Activated T-helper 1 cell treated with anti-CD3 and anti-CD28 coated beads, Interleukin-2, amount 50 U/mL, for 16 hours (primary cell): ENCODE measurements at places on chromosomes 4 and X.

- DNase-seq = no peak
These were observed 1.4 kb upstream of the DOK7 start for GRCh38 chr4:3461515-3462291.

DNA sequence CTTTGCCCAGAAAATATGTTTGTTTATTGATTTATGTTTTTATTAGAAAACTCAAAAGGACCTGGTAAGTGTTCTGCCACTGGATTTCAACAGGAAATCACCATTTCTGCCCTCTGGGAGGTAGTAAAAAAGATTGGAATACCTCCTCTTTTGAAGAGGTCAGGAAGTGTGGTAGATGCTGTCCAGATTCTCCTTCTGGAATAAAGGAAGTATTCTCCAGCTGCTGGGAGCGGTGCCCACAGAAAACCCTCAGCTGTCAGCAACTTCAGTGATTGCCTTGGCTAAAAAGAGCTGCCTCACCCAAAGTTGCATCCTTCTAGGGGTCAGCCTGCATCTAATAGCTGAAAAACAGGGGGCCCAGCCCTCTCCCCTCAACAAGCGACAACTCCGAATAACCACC is 13.8 kb upstream of the ZNF674 start:
- DNase-seq = no peak

DNA sequence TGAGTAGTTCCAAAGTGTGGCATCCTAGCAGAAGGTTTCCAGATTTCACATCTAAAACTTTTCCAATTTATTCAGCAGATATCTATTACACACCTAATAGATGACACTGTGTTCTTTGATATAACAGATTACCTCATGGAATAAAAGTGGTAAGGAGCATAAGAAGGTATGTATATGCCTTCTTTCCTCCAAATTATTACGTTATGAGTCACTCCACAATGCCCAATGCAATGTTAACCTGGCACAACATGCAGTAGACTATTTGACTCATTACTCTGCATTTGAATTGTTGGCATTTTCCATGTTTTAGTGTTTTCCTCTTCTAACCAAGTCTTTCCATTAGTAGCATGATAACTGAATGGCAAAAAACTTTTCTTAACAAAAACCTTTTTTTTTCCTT is 383.6 kb downstream of the ADGRL3 start:
- DNase-seq = no peak

- no peak for DNase-seq
These were observed 542.8 kb downstream of the GALNTL6 start for GRCh38 chr4:172356016-172356415.

- DNase-seq = no peak
These were observed 30.0 kb upstream of the JADE3 start for GRCh38 chrX:46882266-46882665.

DNA sequence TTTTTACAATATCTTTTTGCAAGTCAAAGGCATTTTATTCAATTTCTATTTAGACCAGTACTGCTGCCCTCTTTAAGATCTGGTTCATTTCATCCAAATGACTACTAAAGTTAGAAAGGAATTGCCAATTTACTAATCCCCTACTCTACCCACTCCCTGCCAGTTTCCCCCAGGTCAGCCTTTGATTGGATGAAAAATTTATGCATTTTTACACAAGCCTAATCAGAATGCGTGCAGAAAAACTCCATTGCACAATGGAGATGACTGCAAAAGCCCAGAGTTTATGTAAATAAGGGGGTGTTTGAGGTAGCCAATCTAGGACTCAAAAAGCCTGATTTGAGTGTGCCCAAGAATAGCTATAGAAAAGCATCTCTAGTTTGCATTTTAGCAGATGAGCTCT is 310.6 kb downstream of the PABPC4L start:
- no peak for DNase-seq

- no peak for DNase-seq
These were observed 88.1 kb upstream of the MBNL3 start for GRCh38 chrX:132576939-132577338.

DNA sequence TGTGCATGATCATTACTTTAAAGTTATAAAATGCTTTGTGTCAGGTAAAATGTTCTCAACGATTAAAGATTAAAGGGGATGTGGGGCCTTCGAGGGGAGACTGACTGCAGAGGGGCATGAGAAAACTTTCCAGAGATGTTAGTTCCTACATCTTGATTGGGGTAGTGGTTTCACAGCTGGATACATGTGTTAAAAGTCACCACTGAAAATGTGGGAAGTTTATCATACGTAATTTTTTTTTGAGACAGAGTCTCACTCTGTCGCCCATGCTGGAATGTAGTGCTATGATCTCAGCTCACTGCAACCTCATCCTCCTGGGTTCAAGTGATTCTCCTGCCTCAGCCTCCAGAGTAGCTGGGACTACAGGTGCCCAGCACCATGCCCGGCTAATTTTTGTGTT is 79.5 kb downstream of the RBM47 start:
- DNase-seq = no peak
